ENCODE measurements at places on chromosomes 6 and 20.

GRCh38 chr6:142886431-142887170 is 58.4 kb downstream of the HIVEP2 start:
- DNase-seq: no peak
- no peaks in the 10 kb centered on the region for H3K36me3 ChIP-seq
- H3K4me1 ChIP-seq: peaks cover 39% of the 10 kb centered on the region
- peak overlapping the region; percentile 90 for H3K27ac ChIP-seq
- H3K4me3 ChIP-seq: peak overlapping the region; percentile 56
- no peaks in the 10 kb centered on the region for H3K27me3 ChIP-seq

GRCh38 chr20:56903421-56903820 is 274.3 kb downstream of the TFAP2C start:
- H3K36me3 ChIP-seq: no peaks in the 10 kb centered on the region
- H3K27me3 ChIP-seq: peaks cover 19% of the 10 kb centered on the region
- no peak overlapping the region for H3K27ac ChIP-seq
- H3K4me1 ChIP-seq: no peaks in the 10 kb centered on the region

DNA sequence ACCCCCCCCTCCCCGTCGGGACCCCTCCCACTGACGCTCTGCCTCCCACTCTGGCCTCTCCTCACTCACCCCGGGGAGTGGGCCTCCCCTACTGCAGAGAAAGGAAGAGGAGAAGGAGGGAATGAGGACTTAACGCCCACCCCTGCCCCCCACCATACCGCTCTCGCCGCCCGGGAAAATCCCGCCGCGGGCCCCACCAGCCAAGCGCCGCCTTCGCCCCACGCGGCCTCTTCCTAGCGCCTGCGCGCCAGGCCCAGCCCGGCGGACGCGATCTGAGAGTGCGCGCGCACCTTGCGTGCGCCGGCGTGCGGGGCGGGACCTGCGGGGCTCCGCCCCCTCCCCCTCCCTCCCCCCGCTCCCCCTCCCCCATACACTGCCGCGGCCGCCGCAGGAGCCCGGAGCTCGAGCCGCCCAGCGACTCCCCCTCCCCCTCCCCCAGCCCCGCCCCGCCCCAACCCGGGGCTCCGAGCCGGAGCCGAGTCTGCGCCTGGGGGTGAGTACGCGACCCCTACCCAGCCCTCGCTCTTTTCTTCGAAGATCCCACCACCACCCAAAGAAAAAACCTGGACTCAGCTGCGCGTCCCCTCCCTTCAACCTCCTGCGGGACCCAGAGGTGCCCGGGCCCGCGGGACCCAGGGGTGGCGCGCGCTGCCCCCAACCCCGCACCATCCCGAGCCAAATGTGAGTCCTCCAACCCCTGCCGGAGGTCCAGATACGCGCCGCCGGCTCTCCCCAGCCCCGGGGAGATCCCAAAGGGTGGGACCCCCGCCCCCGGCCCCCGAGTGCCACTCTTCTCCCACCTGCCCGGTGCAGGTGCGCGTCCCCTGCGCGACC is at the start of the genes MRPL14 and TMEM63B:
MRPL14 (minus strand) TSS at position 267 of the 834 bp plus-strand sequence. CDS start 10,841 bp downstream, outside the sequence.
TMEM63B (plus strand) TSS at position 369 of the 834 bp plus-strand sequence. CDS start 7,031 bp downstream, outside the sequence.
- peak; percentile 88 for DNase-seq
- H3K4me1 ChIP-seq: peaks cover 57% of the 10 kb centered on the region
- H3K27ac ChIP-seq: peak within 1 kb of the TSS; percentile 99
- peak within 1 kb of the TSS; percentile 98 for H3K4me3 ChIP-seq
- no peaks in the 10 kb centered on the region for H3K27me3 ChIP-seq

DNA sequence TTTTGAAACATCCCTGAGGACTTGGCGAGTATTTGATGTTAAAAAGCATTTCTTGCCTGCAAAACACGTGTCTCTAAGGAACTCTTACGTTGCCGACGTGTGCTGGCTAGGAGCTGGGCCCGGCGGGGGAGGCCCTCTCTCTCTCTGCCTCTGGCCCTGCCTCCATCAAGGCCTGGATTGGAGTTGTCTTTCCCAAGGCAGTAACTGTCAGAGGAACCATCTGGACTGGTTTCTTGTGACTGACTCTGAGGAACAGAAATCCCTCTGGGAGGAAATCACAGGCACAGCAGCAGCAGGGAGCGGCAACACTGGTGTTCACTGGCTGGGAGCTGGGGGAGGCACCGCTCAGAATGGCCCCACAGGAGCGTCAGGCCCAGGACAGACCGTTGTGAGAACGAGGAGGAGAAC is 244.2 kb downstream of the NRN1 start:
- H3K36me3 ChIP-seq: no peaks in the 10 kb centered on the region
- H3K27ac ChIP-seq: no peak overlapping the region
- H3K27me3 ChIP-seq: no peaks in the 10 kb centered on the region
- DNase-seq: no peak

DNA sequence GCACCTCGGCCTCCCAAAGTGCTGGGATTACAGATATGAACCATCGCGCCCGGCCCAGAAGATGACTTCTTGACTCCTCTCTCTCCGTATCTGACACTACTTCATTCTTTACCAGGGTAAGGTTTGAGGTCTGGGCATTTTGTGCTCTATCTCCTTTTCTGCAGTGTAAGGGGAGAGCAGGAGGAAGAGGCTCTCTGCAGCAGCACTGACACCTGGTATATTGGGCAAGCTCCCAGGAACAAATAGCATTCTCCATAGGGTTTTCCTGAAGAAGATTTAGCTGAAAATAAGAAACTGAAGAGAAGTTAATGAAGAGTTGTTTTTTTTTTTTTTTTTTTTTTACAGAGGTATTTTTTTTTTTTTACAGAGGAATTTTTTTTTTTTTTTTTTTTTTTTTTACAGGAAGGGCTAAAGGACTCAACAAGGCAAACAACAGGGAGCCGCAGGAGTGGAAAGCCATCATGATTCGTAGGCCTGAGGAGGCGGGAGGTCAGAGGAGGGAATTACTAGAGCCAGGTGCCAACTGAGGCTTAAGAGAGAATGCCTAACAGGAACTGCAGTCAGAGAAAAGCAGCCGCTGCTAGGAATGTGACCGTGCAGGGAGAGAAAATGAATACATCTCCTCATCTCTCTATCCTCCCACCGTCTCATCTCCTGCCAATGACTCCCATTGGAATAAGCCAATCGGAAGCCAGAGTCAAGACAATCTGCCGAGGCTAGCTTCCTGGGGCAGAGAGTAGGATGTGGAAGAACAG is 34.7 kb upstream of the ADGRF4 start:
- H3K27me3 ChIP-seq: peaks cover 24% of the 10 kb centered on the region
- H3K4me1 ChIP-seq: no peaks in the 10 kb centered on the region
- no peak overlapping the region for H3K4me3 ChIP-seq
- no peak for DNase-seq
- no peaks in the 10 kb centered on the region for H3K36me3 ChIP-seq
- no peak overlapping the region for H3K27ac ChIP-seq

DNA sequence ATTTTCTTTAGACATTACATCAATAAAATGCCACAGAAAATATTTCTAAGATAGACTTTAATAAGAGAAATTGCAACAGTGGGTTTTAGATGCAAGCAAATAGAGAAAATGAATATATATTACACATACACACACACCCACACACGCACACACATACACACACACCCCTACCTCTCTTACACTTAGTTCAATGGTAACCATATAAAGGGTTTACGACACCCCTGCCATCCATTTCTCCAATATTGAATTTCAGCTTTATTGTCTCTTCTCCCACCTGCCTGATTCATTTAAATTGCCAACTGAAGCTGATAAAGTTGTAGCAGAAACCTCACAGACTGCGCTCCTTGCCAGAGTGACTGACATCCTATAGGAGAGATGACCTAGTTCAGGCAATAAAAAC is 154.6 kb downstream of the ADAT2 start:
- DNase-seq: no peak
- no peaks in the 10 kb centered on the region for H3K4me1 ChIP-seq
- H3K27ac ChIP-seq: no peak overlapping the region
- H3K36me3 ChIP-seq: no peaks in the 10 kb centered on the region
- H3K4me3 ChIP-seq: no peak overlapping the region

GRCh38 chr20:5770987-5771318 is 20.8 kb downstream of the SHLD1 start:
- DNase-seq: no peak
- H3K27me3 ChIP-seq: no peaks in the 10 kb centered on the region
- peaks cover 18% of the 10 kb centered on the region for H3K4me1 ChIP-seq
- H3K27ac ChIP-seq: no peak overlapping the region
- no peak overlapping the region for H3K4me3 ChIP-seq

DNA sequence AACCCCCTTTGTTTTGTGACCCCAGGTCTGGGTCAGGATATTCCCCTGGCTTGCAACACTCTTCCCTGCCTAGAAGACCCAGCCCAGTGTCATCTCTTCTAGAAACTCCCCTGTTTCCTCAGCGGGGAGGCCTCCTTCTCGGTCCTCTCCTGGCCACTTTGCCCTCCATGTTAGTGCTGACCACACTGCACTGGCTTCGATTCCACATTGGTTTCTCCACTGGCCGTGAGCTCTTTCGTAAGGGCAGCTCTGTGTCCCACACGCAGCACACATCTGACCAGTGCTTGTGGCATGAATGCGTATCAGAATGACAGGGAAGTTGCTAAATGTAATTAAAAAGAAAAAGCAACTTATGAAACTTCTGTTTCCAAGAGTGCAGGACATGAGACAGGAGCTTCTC is 49.4 kb upstream of the FNDC1 start:
- no peaks in the 10 kb centered on the region for H3K4me1 ChIP-seq
- no peaks in the 10 kb centered on the region for H3K27me3 ChIP-seq
- H3K36me3 ChIP-seq: no peaks in the 10 kb centered on the region
- no peak overlapping the region for H3K27ac ChIP-seq

DNA sequence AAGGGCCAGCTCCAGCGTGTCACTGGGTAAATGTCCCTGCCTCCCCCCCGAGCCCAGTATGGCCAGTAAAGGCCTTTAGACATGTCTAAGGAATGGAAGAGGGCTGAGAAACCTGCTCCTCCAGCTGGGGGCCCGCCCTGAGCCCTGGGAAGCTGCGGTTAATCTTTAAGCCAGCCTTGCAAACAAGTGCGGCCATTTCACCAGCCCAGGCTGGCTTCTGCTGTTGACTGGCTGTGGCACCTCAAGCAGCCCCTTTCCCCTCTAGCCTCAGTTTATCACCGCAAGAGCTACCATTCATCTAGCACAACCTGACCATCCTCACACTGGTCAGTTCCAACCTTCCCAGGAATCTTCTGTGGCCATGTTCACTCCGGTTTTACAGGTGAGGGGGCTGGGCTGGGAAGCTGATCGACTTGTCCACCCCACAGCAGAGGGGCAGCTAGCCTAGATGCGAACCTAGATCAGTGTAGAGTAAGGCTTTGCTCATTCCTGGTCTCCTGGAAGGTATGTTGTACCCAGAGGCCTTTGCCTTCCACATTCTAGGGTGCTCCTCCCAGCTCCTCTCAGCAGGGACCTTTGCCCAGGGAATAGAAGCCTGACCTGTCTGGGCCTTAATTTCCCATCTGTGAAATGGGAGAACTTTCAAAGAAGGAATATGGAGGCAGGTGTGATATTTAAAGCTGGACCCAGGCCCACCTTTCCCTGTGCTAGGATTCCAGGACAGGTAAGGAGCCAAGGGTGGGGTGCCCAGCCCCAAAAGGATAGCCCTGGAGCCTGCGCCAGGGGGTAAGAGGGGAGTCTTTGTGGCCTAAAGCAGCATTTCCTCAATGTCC is 1.2 kb upstream of the SRC start:
- no peaks in the 10 kb centered on the region for H3K36me3 ChIP-seq
- H3K4me3 ChIP-seq: peak overlapping the region; percentile 78
- peaks cover 8% of the 10 kb centered on the region for H3K4me1 ChIP-seq
- no peaks in the 10 kb centered on the region for H3K27me3 ChIP-seq
- peak overlapping the region; percentile 56 for H3K27ac ChIP-seq
- DNase-seq: no peak

GRCh38 chr6:49541210-49541724 is 9.2 kb upstream of the C6orf141 start:
- H3K4me1 ChIP-seq: no peaks in the 10 kb centered on the region
- no peaks in the 10 kb centered on the region for H3K36me3 ChIP-seq
- H3K4me3 ChIP-seq: no peak overlapping the region
- DNase-seq: no peak

- DNase-seq: no peak
- H3K27me3 ChIP-seq: peaks cover 43% of the 10 kb centered on the region
- H3K27ac ChIP-seq: no peak overlapping the region
- H3K4me3 ChIP-seq: no peak overlapping the region
- H3K36me3 ChIP-seq: no peaks in the 10 kb centered on the region
Observed at GRCh38 chr6:43239054-43239453, 4.2 kb upstream of the TTBK1 start.

DNA sequence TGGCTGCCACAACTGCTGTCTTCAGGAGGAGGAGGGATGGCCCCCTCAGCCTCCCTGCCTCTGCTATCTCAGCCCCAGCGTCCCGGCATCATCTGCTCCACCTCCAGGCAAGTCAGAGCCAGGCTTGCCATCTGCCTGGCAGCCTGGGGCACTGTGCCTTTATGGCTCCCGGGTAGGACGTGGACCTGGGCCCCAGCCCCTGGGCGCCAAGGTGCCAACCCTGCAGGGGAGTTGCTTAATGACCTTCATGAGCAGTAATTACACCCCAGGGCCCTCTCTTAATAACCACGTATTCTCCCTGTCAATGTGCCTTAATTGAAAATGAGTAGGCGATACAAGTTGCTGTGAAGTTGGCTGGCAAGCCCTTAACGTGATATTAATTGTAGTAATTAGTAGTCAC is 122.1 kb upstream of the MLN start:
- no peaks in the 10 kb centered on the region for H3K36me3 ChIP-seq
- no peak overlapping the region for H3K4me3 ChIP-seq
- H3K4me1 ChIP-seq: peaks cover 11% of the 10 kb centered on the region
- DNase-seq: no peak

DNA sequence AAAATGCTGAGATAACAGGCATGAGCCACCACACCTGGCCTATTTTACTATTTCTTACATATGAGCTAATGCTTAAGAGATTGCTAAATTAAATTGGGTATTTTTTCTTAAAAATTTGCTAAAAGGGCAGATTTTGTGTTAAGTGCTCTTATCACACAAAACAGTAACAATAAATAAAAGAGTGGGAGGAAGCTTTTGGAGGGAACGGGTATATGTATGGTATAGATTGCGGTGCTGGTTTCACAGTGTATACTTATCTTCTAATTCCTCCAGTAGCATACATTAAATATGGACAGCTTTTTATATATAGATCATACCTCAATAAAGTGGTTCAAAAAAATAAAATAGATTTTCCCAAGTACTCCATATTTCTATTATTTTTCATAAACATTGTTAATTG is 39.4 kb upstream of the FABP7 start:
- H3K4me3 ChIP-seq: no peak overlapping the region
- no peaks in the 10 kb centered on the region for H3K27me3 ChIP-seq
- no peak overlapping the region for H3K27ac ChIP-seq
- no peak for DNase-seq

DNA sequence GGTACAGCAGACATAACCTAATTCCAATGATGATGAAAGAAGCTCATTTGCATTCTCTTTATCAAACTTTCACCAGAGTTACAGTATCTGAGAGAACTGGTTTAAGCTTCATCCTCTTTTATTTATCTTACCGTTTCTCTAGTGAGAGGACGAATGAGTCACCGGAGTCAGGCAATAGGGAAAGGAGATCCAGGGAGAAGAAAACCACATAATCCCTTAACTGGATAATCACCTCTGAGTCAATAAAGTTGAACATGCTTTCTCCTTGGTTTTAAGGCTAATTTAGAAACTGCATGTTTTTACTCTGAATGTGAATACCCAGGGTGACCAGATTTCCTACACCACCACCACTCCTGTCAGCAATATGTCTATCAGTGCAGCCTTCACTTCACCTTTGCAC is 313.7 kb upstream of the TBX18 start:
- no peak overlapping the region for H3K27ac ChIP-seq
- no peak for DNase-seq
- no peaks in the 10 kb centered on the region for H3K27me3 ChIP-seq
- H3K36me3 ChIP-seq: peaks cover 4% of the 10 kb centered on the region
- H3K4me3 ChIP-seq: no peak overlapping the region
